Activated naive CD4-positive, alpha-beta T cell (primary cell): ENCODE measurements at places on chromosomes 7 and 10.

GRCh38 chr7:83143107-83143506 is 19.6 kb downstream of the PCLO start:
- DNase-seq = no peak

- no peak for DNase-seq
These were observed 177.8 kb downstream of the NEURL1 start for GRCh38 chr10:103671126-103671895.

DNA sequence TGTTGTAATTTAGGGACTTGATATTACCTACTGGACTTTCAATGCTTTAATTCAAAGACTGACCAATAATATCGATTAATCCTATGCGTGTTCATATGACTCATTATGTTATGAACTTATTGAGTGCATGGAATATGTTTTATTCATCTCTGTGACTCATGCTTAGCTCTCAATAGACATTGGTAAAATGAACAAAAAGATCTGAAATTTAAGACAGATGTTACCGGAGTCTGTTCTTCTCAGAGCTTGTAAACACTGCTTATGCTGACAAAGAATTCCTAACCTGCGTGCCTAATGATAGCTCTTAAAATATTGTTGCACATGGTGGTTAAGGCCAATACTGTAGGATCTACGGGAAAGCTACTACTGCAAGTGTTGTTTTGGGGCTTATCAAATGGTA is 131.5 kb upstream of the ACBD5 start:
- DNase-seq = no peak

GRCh38 chr7:27180431-27181420 is 4.3 kb downstream of the HOXA11 start:
- DNase-seq = no peak

- DNase-seq = no peak
These were observed 176.6 kb upstream of the TNS3 start for GRCh38 chr7:47758546-47758945.

GRCh38 chr7:24778543-24779282 is 21.4 kb upstream of the GSDME start:
- DNase-seq = no peak

DNA sequence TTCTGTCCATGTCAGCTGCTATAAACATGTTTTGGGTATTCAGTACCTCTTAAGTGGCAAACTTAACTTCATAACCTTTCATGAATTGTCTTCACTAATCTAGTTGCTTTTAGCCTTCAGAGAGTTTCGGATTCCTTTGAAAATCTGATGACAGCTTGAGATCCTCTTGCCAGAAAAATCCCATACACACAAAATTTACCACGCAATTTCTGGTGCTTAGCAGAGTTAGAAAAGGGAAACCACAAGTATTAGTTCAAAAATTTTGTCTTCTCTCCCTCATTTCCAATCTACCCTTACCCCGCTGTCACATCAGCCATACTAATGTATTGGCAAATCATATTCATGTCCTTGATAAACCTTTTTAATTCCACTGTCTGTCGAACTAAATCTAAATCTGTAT is 72.7 kb upstream of the TMEM106B start:
- no peak for DNase-seq

GRCh38 chr7:109699661-109700060 is 1130.0 kb downstream of the DNAJB9 start:
- no peak for DNase-seq

DNA sequence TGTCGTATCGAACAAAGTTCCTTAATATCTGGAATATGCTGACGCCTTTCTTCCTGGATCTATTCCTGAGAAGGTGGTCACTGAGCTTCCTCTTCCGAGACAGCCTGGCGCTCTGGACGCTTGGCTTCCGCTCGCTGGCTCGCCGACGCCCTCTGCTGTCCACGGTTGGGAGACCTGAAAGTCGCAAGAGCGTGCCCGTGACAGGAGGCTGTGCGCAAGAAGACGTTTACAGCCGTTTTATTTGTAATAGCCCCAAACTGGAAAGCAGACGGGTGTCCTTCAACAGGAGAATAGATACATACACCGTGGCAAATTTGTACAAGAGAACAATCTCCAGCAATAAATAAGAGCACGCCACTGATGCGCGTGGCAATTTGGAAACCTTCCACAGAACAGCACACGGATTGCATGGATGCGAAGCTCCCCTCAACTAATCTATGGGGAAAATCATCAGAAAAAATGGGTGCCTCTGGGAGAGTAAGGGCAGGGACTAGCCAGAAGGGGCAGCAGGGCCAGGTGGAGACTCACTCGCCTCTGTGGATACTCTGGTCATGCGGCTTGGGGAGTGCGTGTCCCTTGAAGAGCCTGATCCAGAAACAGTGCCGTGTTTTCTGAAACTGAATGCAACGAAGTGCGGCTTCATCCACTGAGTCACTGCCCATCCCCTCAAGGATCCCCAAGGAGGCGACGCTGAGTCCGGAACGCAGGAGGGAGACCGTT is 41.5 kb upstream of the BNIP3 start:
- peak; percentile 76 for DNase-seq

DNA sequence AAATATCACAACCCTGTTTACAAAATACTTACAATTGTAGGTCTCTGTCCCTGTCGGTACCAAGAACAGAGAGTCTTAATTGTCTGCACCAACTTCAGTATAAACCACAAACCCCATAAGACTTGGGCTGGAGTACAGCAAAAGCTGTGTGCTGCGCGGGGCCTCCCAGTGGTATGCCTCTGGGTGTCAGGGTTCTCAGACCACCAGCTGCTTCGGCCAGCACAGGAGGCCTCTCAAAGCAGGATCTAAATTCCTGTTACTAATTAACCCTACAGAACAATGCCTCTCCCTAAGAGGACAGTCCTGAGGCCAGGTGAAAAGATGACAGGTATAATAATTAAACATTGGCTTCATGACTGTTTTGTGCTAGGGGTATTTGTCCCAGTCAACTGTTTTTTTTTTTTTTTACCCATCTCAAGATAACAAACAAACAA is 957 bp upstream of the SVIL start:
- no peak for DNase-seq

DNA sequence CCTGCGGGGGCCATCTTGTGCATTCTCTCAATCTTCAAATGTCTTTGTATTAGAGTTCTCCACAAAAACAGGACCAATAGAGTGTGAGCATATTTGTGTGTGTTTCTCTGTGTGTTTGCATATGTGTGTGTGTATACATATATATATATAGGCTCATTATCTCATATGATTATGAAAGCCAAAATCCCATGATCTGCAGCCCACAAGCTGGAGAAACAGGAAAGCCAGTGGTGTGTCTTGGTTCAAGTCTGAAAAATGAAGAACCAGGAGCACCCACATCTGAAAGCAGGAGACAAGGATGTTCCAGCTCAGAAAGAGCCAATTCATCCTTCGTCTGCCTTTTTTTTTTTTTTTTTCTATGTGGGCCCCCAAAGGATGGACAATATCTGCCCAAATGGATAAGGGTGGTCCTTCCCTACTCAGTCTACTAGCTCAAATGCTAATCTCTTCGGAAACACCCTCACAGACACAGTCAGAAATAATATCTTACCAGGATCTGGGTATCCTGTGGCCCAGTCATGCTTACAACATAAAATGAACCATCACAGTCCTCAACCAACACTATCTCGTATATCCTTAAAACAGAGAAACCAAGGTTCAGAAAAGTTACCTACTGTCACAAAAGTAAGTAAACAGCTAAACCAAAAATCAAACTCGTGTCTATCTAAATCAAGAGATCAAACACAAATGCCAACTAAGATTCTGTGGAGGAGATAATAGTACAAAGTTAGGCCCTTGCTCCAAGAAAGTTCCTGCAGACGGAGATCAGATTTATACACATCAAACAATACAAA is 141.9 kb downstream of the JMJD1C start:
- no peak for DNase-seq

DNA sequence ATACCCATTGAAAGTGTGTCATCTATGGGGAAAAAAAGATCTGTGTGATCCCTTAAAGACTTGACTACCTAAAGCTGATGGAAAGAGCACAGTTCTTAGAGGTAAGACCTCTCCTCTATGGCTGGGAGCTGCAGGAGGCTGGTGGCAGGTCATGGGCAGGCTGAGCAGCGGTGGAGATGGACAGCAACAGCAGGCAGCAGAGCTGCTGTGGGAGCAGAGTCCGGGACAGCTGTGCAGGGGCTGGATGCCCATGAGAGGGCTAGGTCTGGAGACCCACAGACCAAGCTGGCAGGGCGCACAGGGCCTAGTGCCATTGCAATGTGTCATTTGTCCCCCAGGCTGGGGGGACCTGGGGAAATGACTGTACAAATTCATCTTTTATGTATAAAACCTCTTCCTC is 13.4 kb upstream of the EPHA1 start:
- DNase-seq = no peak

DNA sequence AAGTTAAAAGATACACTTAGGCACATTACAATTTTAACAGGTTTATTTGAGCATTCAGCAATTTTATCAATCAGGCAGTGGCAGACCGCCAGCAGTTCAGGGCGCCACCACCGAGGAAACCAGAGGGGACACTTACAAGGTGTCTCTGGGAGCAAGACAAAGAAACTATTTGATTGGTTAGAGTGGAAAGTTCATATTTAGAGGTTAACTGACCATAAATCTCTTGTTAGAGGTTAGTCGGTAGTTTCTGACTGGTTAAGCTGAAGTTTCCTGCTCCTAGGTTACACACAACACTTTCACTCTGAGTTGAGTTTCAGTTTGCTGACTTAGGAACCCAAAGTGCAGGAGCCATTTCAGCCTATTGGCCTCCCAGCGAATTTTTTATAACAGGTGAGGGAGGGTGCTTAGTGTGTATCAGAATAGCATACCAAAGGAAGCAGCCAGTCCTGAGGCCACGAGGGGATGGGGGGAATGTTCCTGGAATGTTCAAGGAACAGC is 10.8 kb upstream of the PVRIG start:
- DNase-seq = no peak

DNA sequence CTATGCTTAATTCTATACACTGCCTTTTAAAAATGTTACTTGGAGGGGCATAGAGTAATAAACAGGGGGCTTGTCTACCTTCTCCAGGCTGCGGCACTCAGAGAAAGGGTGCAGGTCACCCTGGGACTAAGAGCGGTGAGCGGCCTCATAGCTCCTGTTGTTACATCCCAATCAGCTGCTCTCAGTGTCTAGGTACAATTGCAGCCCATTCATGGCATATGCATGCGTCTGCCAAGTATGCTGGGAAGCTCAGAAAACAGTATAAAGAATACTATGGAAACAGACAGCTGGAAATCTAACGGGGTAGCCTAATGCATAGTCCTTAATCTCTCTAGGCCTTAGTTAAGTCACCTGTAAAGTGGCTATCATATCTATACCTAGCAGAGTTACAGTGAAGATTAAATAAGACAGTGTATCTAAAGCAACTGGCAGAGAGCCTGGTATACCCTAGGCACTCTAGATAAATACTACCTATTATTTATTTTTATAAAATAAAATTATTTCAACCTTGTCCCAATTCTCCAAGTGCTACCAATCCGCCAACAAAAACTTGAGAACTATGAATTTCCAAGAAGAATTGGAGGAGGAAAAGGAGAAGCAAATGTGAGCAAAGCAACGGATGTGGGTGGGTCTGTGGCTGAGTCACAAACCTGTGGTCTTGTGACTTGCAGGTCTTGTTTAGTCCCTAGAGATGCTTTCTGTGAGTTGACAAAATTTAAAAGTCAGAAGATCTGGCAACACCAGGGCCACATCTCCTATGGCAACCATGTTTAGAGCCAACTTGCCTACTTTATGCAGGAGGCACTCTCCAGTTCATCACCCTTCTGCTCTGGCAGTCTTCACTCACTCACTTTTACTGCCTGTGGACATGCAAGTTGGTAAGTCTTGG is 183.0 kb downstream of the RAPGEF5 start:
- no peak for DNase-seq

GRCh38 chr7:39219869-39220268 is 242.2 kb downstream of the POU6F2 start:
- no peak for DNase-seq

- no peak for DNase-seq
These were observed 36.1 kb upstream of the HECTD2 start for GRCh38 chr10:91374052-91374451.
